Activated CD8-positive, alpha-beta memory T cell treated with anti-CD3 and anti-CD28 coated beads, Interleukin-2, amount 10 ng/mL, durations not matched to agents 7 days and 5 days (primary cell): ENCODE measurements at places on chromosomes 3 and 15. TPM values are rescaled to one million over a fixed set of nuclear protein-coding genes. Genes with fewer than 3 reads are reported as not detected.
A peak's percentile ranks its signal among the peaks of the same experiment; 100 is the strongest.

Gene KLHDC8B
- 1.3 TPM for total RNA-seq

- DNase-seq = no peak
These were observed 239.5 kb downstream of the GAP43 start for GRCh38 chr3:115862849-115863248.

Gene AGTR1
- not detected for total RNA-seq

- DNase-seq = peak; percentile 85
These were observed 2.8 kb upstream of the ISG20 start for GRCh38 chr15:88636050-88636449.

DNA sequence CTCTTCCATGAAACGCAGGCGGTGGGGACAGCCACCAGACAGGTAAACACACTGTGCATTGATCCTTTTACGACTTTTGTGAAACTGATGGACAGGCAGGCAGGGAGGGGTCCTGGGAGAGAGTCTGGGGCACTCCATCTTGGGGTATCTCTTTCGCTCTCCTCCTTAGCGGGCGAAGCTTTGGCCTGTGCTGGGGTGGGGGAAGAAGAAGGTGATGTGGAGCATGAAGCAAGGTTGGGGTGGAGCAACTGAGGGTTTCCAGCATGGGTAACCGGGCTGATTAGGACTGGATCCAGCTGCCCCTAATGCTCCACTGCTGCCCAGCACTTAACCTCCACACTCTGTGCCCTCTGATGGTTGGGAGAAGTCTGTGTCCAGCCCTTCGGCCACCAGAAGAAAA, 25.6 kb downstream of the MUC20 start:
- no peak for DNase-seq

GRCh38 chr15:37094333-37094914, 5.9 kb downstream of the MEIS2 start:
- no peak for DNase-seq

GRCh38 chr3:40912461-40912860, 286.8 kb upstream of the CTNNB1 start:
- no peak for DNase-seq

Gene HTR3E
- total RNA-seq = not detected
